ENCODE measurements at places on chromosomes 3 and 15.

GRCh38 chr3:73765878-73766545 lies 141.3 kb upstream of the PDZRN3 start:
- no peak for DNase-seq

GRCh38 chr15:91578511-91578910 lies 275.0 kb upstream of the SLCO3A1 start:
- no peak for DNase-seq

DNA sequence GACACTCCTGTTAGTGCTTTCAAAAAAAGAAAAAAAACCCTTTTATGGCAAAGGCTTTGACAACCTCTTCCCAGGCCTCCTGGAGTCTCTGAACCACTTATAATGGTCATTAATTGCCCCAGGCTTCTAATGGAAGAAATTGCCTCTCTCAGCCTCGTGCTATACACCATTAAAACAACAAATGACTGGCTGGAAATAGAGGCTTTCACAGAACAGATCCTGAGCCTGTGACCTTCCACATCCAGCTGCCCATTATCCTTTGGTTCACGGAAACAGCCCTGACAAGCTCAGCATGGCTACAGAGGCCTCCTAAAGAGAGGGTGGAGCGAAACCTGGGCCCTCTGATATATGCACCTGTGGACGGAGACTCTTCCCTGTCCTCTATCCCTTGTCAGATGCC lies 26.8 kb upstream of the MKRN3 start:
- DNase-seq, result no peak

DNA sequence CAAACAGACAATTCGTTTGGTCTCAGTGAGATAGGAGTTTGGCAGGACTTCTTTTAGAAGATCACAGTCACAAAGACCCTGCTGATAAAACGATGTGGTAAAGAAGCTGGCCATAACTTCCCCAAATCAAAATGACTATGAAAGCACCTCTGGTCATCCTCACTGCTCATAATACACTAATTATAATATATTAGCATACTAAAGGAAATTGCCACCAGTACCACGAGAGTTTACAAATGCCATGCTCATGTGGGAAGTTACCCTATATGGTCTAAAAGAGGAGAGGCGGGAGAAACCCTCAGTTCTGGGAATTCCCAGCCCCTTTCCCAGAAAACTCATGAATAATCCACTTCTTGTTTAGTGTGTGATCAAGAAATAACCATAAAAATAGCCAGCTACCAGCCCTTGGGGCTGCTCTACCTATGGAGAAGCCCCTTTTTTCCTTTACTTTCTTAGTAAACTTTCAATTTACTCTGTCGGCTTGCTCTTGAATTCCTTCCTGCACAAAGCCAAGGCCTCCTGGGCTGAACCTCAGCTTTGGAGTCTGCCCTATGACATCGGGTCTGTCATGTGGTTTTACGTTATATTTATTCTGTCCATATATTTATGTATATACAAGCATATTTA lies 115.8 kb upstream of the IGSF10 start:
- DNase-seq, result no peak

- DNase-seq, result no peak
These were observed 303.8 kb downstream of the EPHA3 start for GRCh38 chr3:89411201-89411600.

DNA sequence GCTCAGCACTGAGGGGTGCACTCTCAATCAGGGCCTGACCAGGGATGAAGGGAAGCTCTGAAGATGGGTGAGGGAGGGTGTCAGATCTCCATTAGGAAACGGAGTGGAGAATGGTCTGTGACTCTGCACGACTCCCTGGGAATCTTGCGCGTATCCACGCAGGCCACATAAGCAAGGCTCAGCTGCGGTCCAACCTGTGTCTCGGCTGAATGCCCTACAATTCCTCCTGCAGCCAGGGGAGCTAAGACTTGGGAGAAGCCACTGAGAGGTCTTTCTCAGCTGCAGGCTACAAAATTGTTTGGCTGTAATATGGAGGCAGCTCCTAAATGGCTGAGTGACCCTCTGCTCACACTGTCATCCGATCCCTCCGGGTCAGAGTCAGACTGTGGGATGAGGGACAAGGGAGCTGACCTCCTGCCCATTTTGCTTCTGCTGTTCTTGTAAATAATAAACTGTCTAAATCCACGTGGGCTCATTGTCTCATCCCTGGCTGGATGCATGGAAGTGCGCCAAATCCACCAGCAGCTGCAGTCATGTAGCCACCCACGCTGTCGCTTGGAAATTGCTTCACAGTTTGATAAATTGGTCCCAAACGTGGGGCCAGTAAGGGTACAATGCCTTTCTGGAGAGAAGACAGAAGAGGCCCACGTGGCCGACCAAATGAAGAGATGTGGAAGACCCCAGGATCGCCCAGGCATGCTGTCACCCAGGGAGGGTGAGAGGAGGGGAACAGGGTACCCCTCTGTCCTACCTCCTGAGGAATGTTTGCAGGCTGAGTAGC lies 30.5 kb downstream of the ALS2CL start:
- DNase-seq, result no peak

- no peak for DNase-seq
These were observed at the start of gene PAQR9 for GRCh38 chr3:142963516-142964448. PAQR9 (minus strand) TSS chr3:142963674; CDS start chr3:142963336, 338 bp downstream.
